ENCODE measurements at places on chromosomes 3 and 15.

- no peak for DNase-seq
Observed at GRCh38 chr15:32908135-32908801, 190.5 kb downstream of the GREM1 start.

DNA sequence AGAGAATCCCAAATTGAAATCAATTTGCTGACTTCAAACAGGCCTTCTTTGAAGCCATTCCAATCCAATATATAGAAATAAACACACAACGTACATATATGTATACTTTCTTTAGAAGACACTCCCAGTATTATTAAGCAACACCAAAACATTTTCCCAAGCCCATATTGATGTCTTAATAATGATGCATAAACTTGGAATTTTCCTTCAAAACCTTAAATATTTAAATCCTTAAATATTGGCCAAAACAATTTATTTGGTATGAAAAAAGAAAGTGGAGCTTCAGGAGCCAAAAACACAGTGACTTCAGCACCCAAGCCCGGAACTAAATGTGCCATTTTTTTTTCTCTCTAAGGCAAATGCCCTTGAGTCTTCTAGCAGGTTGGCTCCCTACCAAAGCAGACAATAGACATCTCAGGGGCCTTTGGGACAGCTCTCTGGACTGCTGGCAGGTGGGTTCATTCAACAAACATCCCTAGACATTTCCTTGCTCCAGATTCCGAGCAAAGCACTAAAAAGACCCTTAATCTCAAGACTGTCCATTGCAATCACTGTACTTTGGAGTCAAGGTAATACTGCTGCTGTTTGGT, 384.7 kb downstream of the NTRK3 start:
- no peak for DNase-seq

DNA sequence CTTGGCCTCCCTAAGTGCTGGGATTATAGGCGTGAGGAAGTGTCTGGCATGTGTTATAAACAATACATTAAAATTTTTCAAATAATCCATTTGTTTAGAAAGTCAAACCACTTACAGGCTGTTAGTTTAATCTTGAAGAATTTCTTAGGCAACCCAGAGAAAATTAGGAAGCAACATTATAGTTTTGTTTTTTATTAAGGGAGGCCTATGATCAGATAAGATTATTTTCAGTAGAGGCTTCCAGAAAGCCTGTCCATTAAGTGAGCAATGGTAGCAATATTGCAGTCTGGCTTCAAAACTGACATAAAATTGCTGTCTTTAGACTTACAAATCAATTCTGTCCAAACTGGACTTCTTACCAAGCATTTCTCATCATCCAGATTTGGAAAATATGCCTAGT, 49.6 kb downstream of the CD47 start:
- no peak for DNase-seq

DNA sequence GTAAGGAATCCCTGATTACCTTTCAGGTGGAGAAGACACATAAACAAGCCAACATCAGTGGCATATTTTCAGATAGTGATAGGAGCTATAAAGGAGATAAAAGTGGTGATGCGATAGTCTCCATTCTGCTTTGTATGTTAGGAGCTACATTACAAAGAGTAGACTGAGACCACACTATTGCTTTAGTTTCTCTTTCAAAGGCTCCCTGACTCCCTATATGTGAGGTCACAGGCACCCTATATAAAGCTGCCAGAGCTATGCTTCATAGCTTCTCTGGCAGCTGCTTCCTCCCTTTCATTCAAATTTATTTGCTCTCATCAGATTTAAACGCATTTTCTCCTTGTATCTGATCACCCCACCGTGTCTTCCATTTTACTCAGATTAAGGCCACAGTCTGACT, 466.6 kb downstream of the IL5RA start:
- no peak for DNase-seq

- no peak for DNase-seq
Observed at GRCh38 chr3:82891028-82891427, 1129.6 kb upstream of the GBE1 start.

GRCh38 chr3:86175593-86176444, 815.1 kb downstream of the VGLL3 start:
- DNase-seq, result no peak

DNA sequence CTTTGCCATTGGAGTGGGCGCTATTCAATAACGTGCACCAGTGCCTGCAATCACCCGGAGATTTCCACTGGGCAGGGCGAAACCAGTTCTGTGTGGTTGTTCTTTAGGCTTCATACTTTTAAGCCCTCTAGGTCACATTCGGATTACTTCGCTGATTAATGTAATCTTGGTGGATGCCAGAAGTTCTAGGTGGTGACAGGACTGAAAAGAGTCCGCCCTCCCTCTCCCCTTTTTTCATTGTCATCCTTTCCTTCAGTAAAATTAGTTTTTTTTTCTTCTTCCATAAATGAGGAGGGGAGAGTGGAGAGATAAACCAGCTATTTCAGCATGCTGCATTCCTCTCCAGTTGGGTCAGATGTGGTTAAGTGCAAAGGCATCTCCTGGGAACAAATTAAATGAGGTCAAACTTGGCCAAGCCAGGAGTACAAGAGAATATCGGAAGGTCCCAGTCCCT, 2.3 kb upstream of the SLC2A2 start:
- DNase-seq, result no peak

GRCh38 chr3:173552526-173552925, 155.0 kb downstream of the NLGN1 start:
- no peak for DNase-seq

- DNase-seq, result no peak
Observed at GRCh38 chr3:111151438-111151837, 79.8 kb downstream of the NECTIN3 start.

DNA sequence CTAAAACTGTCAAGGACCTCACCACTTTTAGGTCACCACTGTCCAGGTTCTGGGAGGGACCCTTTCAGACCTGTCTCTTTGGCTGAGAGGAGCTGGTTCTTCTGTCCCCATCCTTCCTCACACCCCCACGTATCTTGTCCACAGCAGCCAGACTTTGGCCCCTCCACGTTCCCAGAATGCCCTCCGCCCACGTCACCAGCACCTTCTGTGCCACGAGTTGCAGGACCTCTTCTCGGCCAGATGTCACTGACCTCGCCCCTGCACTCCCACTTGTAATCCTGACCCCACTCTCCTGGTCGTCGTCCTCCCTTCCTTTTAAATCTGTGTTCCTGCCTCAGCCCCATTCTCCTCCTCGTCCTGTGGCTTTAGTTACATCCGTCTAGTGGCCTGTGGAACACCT, 22.6 kb upstream of the SEC13 start:
- DNase-seq, result no peak

DNA sequence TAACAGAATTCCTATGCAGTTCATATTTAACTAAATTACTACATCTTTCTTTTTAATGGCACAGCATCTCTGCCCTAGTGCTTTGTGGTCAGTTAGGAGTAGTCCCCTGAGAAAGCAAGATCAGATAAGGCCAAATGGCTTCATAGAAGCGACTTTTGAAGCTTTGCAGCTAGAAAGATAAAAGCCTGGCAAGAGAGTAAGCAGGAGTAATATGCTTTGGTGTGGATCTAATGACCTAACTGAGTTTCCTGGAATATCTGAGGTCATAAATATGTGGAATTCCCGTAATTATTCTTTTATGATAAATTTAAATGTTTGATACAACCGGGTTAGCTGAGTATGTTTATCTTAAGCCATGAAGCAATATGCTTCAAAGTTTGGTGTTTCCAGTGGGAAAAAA, 374.9 kb upstream of the LRRC3B start:
- no peak for DNase-seq

DNA sequence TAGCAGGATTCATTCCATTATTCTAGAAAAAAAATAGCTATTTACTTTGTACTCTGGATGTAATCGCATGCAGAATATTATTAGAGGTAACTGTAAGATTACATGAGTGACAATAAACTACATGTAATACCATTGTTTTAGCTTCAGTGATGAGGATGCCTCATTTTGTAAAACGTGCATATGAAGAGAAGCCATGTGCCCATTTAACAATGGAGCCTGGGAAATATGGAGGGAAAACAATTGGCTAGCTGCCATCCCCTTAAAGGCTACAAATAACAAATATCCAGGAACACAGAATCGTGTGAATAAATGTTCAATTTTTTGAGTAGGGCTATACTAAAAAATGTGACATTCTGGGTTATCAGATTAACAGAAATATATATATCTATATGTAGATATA, 151.1 kb downstream of the SAMMSON start:
- DNase-seq, result no peak

- no peak for DNase-seq
Observed at GRCh38 chr3:4850211-4850927, 128.9 kb upstream of the BHLHE40 start.

DNA sequence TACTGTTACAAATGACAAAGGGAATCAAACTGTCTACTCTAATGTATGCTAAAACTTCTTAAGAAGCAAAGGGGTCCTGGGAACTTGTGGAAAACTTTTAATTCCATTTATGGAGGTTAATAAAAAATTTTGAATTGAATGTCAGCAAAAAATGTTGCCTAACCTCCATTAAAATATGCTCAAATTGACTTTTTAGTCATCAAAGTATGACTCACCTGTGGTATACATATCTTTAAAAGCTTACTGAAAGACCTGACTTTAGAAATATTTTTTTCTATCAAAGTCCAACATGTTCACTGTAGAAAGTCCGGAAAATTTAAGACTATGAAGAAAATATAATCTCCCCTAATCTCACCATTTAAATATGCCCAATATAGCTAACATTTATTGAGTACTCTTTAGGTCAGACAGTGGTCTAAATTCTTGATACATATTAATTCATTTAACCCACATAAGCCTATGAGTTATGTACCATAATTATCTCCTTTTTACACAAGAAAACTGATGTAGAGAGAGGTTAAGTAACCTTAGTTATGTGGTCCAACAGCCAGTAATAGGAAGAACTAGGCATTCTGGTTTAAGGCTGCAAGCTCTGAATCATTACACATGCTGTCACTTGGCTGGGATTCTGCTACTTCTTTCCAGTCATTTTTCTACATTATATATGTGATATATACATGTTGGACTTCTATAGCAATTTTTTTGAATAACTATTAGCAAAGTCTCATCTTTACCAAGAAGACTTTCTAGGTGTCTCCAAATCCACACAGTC, 83.6 kb downstream of the PDZRN3 start:
- no peak for DNase-seq

DNA sequence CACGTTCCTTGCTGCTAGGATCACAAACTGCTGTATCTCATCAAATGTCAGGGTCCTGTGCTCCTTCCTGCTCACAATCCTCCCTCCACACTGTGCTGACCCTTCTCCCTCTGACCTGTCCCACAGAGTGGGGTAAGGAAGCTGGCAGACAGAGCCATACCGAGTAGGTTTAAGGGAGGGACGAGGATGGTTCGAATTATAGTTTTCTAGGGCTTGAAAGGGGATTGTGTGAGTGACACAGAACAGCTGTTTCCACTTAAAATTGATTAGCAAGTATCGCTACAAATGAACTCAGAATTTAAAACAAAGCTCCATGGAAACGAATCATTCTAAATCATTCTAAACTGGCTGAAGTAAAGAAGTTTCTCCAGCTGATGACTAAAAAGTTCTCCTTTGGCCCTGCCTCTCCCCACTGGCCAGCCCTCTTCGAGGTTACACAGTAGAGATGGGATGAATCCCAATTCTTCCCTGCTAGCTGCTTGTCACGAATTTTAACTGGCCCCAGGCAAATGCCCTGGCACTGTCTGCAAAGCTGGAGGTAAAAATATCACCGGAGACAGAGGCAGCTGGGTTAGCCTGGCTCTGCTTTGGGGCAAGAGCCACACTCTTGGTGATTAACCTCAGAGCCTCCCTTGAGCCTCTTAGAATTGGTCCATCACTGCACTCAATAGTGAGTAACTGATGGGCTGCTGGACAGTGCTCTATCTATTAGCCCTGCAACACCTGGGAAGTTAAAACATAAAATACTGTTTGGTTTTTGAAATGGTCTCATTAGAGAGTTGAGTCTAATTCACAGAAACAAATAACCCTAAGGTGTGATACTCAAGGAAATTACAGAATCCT, 194.9 kb downstream of the CHST2 start:
- DNase-seq, result no peak

Data from activated CD8-positive, alpha-beta memory T cell treated with anti-CD3 and anti-CD28 coated beads for 1 hour (primary cell).